NCI-H187 (cell line): ENCODE measurements at places on chromosomes 7 and 10.

- DNase-seq, result no peak
Observed at GRCh38 chr7:110148054-110148453, 942.9 kb upstream of the LRRN3 start.

GRCh38 chr7:28815928-28816373, 142.2 kb downstream of the TRIL start:
- DNase-seq, result no peak

- DNase-seq, result no peak
Observed at GRCh38 chr7:108093341-108093740, 36.8 kb downstream of the LAMB4 start.

DNA sequence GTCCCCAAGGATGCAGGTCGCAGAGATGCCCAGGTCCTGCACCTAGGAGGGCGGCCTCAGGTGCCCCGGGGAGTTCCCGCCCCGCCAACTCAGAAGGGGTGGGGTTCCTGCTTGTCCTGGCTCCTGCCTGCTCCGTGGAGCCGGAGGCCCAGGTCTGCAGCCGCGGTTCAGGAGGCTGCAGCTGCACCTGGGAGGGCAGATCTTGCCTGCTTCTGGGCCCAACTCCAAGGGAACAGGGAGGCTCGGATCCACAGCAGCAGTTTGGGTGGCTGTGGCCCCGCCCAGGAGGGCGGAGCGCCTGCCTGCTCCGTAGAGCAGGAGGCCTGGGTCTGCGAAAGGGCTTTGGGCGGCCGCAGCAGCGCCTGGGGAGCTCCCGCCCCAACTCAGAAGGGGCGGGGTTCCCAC, 108.2 kb upstream of the EGR2 start:
- no peak for DNase-seq

DNA sequence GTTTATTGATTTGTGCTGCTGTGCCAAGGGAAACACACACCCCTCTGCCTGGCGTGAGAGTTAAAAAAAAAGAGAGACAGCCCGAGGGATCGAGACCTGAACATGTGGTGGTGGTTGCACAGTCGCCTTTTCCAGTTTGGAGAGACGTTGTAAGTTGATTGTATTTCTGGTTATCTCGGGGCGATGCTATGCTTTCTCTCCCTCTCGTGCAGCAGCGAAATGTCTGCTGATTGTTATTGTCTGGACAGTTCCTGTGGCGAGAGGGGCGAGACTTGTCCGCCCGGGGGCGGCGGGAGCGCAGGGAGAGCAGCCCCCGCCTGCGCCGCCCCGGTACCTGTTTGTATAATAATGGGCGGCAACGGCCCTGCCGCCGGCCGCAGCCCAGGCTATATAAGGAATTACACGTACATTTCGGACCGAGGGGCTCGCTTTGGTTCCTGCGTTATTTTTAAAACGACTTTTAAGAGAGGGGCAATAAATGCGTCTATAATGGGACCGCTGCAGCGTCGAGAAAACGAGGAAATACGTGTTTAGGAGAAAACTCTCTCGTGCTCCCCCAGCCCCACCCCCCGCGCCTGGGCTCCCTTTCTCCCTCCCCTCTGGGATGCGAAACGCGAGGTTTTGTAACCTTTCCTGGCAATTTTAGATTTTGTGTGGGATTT, 1.7 kb downstream of the ZEB1 start:
- DNase-seq, result peak; percentile 64

DNA sequence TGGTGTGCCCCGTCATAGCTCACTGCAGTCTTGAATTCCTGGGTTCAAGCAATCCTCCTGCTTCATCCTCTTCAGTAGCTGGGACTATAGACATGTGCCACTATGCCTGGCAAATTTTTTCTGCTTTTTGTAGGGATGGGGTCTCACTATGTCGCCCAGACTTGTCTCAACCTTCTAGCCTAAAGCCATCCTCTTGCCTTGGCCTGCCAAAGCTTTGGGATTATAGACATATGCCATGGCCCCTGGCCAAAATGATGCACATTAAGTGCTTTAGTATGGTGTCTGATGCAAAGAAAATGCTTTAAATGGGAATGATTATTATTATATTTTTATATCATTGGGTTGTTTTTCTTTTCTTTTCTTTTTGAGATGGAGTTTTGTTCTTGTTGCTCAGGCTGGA, 33.2 kb upstream of the VCL start:
- no peak for DNase-seq

- DNase-seq, result no peak
Observed at GRCh38 chr7:87645446-87645845, 17.2 kb downstream of the RUNDC3B start.

DNA sequence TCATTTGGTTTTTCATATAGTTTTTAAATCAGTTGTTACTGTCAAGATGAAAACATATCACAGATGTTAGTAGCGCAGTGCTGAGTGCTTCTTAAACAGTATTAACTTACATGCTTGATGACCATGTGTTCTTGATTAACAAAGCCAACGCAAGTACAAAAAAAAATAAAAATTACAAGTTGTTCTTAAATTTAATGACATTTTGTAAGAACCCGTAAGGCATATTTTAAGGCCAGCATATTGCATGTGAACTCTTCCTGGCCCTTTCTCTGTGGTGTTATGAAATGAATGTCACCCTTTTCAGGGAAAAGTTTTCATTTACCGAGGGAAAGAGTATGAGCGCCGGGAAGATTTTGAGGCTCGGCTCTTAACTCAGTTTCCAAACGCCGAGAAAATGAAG, 140.4 kb upstream of the NPS start:
- DNase-seq, result no peak

- no peak for DNase-seq
Observed at GRCh38 chr7:21355406-21355874, 72.4 kb upstream of the SP4 start.
